Putamen (tissue), 1 donor: ENCODE measurements at places on chromosomes 1 and 21.
A peak's percentile ranks its signal among the peaks of the same experiment; 100 is the strongest.

GRCh38 chr1:246573491-246573890, 7.2 kb downstream of the CNST start:
- DNase-seq = no peak

- DNase-seq = peak; percentile 24
Observed at GRCh38 chr1:69846267-69846666, 278.5 kb downstream of the LRRC7 start.

- no peak for DNase-seq
Observed at GRCh38 chr1:234698686-234699085, 88.7 kb upstream of the IRF2BP2 start.

- DNase-seq = no peak
Observed at GRCh38 chr1:191641420-191642260, 516.6 kb upstream of the RGS18 start.

GRCh38 chr1:236139495-236139894, 2.8 kb upstream of the GPR137B start:
- no peak for DNase-seq

GRCh38 chr1:41192456-41193178, 49.5 kb downstream of the SCMH1 start:
- no peak for DNase-seq

DNA sequence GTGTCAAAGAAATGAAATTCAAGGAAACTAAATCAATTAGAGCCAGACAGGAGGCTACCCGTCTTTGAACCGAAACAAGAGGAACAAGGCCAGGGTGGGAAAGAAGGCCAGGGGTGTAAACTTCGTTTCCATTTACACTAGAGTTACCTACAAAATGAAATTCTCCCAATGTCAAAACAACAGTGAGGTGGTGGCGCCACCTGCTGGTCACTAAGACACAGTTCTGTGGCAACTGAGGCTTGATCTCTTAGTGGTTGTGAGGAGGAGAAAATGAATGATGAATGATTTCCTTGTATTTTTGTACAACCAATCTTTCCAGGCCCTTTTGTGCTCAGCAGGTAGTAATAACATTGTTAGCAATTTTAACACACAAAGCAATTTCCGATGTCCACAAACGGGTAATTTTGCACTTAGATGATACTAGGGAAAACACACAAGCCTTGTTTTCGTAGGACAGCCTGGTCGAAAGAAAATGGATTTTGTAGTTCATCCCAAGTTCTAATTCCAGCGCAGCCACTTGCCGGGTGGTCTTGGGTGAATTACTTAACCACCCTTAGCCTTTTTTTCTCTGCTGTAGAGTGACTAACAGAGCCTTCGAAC, 54.8 kb upstream of the SOD1 start:
- DNase-seq = peak; percentile 58

GRCh38 chr1:210373878-210374599, 45.3 kb downstream of the HHAT start:
- peak; percentile 70 for DNase-seq

DNA sequence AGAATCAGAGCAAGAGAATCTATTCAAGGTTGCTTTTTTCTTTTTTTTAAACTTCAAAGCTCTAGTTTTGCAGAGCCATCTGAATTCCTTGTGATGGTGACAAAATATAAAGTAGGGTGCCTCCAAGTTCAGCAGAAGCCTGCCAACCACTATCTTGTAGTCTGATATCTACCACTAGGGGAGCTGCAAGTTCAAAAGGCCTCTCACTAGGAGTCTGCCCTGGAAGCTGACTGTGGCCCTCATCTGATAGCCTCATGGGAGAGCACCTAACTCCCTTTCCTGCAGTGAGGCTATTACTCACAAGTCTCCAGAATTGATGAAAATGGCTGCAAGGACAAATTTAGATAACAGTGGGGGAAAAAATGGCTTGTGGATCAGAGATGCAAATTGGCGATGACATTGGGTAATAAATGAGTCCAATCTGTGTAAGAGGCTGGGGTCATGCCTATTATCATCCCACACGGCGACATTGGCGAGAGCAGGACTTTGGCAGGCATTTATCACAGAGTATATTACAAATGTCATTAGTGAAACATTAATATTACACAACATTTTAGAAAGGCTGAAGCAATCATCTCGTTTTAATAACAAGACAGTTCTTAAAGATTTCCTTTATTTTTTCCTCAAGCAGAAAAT, 10.7 kb upstream of the ZP4 start:
- DNase-seq = no peak

- DNase-seq = no peak
Observed at GRCh38 chr1:116825720-116826438, 71.6 kb downstream of the CD2 start.

DNA sequence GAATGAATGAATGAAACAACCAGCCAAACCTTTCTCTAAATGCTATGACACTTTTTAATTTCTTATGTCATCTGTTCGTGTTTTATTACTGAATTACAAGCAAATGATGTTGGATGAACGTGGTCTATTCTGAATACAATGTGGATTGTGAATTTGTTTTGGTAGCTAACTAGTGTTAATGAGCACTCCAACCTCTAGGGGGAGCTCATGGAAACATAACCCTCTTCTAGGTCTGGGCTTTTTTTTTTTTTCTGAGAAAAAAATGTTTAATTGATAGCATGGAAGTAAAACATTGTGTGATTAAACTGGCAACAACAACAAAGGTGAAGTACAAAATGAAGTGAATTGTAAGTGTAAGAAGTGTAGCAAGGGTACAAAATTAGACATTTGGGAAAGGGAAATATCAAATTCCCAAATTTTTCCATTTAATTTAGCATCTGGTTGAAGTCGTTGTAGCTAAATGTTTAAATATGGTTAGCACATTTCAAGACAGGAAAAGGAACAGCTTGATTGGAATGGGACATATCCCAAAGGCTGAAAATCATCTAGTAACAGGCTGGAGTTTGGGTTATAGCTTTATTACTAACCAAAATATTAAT, 42.6 kb upstream of the PTGS2 start:
- DNase-seq = no peak

DNA sequence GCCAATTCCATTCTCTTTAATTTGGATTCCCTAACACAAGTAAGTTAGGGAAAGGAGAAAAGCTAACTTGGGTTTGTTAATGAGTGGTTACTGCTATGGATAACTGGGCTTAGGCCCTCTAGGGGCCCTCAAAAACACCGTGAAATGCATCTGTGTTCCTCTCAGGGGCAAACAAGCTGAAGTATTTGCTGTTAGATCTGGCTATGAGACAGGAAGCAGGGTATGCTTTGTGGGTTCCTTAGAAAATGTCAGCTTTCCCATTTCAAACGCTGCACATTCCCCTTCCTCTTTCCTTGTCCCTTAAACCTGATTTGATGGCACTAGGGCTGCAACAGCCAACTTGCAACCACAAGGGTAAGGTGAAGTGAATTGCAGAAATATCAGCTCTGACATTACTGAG, 5.7 kb upstream of the CAP1 start:
- no peak for DNase-seq
